ENCODE measurements at places on chromosomes 5 and 9. TPM values are rescaled to one million over a fixed set of nuclear protein-coding genes. Genes with fewer than 3 reads are reported as not detected.

MOB3B gene
- total RNA-seq: 0.03 TPM

CETN3 gene
- total RNA-seq: 30.6 TPM

CAVIN4 gene
- total RNA-seq: 0.82 TPM

DNA sequence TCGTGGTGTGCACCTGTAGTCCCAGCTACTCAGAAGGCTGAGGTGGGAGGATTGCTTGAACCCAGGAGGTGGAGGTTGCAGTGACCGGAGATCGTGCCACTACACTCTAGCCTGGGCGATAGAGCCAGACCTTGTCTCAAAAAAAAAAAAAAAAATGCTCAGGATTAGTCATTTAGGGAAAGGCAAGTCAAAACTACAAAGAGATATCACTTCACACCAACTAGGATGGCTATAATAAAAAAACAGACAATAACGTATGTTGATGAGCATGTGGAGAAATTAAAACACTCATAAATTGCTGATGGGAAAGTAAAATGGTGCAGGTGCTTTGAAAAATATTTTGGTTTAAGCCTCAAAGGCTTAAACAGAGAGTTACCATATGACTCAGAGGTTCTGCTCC is 6.3 kb upstream of the ANKRD34B start:
- no peak for DNase-seq

GRCh38 chr9:1100945-1101344 is 50.8 kb downstream of the DMRT2 start:
- no peak for DNase-seq

- no peak for DNase-seq
Observed at GRCh38 chr9:77769246-77769645, 121.1 kb upstream of the GNA14 start.

DNA sequence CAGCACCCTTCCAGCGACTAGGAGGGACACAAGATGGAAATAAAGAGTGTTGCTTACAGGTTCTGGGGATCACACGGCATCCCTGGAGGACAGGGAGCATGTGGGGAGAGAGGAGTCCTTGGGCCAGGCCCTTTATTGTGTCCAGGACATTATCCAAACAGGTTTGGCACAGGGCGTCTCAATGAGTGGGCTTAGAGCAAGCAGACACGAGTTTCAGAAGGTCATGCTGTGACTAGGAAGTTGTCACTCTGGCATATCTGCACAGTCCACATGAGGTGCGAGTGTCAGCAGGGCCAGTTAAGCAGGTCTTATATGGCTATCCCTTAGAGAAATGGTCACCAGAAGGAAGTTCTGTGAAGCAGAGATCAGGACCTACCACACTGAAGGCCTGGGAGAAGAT is 174.5 kb upstream of the OTULINL start:
- DNase-seq: no peak

DNA sequence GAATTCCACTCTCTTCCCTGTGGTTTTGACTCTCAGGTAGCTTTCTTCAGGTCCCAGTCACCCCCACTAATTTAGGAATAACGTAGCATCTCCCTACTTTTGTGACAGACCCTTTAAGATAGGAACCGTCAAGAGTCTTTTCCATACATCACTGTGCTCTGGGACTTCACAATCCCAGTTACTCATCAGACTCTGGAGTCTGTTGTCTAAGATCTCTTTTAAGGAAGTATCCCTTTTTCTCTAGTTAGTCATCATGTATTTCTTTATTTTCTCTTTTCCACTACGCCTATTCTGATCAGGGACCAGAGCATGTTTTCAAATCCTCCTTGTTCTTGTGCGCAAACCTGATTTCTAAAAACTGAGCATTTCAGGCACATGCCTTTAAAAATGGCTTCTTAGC is 143.0 kb downstream of the GOLPH3 start:
- DNase-seq: no peak

DNA sequence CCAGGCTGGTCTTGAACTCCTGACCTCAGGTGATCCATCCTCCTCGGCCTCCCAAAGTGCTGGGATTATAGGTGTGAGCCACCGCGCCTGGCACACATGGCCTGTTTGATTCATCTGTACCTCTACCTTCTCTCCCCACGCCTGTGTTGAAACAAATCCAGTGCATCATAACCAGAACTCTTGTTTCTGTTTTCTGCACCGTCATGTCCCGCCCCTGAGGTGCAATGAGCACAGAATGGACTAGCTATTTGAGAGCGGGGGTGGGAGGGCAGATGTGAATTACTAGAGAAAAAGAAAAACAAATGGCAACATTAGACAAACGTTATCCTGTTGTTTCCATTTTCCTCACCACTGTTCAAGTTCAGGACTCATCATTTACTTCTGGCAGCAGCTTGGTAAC is 10.7 kb upstream of the FAM193B start:
- DNase-seq: no peak

DNA sequence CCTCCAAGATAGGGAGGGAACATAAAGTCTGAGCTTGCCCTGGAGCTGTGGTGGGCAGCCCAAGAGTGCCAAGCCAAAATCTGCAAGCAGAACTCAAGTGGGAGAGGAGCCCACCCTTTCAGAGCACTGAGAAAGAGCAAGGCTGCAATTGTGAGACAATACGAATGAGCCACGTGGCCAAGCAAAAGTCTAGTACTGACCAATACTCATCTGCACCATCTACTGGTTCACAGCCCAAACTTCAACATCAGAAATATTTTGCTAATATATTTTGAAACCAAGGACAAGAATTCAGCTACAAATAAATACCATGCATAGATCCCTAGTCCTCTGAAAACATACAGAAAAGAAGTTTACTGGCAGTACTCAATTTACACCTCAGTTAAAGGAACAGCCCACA is 696.2 kb upstream of the COX7C start:
- DNase-seq: no peak

GRCh38 chr5:180628827-180629750 is 20.3 kb downstream of the FLT4 start:
- DNase-seq: no peak

DNA sequence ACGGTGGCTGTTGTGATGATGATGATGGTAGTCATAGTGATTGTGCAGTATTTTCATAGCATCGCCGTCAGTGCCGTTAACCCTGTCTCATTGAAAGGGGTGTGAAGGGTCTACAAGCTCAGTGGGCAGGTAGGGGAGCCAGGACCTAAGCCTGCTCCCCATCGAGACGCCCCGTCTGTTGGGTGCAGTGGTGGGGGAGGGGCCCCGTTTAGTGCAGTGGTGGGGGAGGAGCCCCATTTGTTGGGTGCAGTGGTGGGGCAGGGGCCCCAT is 68.6 kb downstream of the COL5A1 start:
- no peak for DNase-seq

DNA sequence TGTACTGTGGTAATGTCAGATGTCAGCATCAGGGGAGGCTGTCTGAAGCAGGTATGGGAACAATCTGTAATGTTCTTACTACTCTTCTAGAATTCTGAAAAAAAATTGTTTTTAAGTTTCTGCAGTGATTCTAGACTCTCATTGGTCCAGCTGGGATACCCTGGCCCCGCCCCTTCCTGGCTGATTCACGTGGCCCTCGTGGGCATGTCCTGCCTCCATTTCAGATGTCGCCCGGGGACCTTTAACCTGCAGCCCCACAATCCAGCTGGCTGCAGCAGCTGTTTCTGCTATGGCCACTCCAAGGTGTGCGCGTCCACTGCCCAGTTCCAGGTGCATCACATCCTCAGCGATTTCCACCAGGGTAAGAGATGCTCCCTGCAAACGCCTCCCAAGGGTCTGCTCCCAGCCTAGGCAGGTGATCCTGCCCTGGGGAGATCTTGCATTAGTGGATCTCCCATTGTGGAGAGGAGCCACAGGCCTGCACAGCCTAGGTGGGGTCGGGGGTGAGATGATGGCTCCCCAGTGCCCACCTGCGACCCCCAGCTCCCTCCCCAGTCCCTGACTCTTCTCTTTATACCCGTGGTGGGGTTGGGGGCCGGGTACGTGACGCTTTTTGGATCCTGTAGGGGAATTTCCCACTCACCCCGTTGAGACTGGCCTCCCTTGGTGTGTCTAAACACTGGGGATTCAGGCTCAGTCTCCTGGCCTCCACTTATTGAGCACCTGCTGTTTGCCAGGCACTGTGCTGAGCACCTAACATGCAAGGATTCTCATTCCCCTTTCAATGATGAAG is 36.5 kb downstream of the LAMC3 start:
- no peak for DNase-seq

- DNase-seq: no peak
Observed at GRCh38 chr5:73440262-73440661, 8.3 kb downstream of the FOXD1 start.
